SW 1271 (cell line): ENCODE measurements at places on chromosomes 11 and 22.

- no peak for DNase-seq
These were observed 7.7 kb downstream of the FZD4 start for GRCh38 chr11:86947541-86947940.

DNA sequence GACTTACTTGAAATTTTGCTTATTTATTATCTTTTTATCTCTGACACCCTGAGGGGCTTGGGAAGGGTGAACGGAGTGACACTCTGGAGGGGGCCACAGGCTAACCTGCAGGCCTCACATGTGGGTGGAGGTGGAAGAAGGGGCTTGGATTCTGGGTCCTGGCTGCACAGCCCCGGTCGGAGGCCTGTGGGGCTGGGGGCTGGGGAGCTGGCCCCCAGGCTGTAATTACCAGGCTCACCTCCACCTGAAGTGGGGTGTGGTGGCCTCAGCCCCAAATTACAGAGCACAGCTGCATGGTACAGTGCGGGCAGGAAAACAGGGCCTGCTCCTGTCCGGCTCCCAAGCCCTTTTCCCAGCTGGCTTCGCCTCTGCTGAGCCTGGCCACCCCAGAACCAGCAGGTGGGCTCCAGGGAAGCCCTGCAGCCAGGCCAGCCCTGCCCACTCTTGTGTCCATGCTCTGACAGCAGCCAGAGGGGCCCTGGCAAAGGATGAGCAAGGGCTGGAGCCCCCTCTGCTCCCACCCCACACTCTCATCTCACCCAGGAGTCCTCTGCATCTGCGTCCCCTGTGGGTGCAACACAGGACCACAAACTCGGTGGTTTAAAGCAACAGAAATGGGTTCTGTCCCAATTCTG lies 48.0 kb downstream of the IGF2 start:
- no peak for DNase-seq

GRCh38 chr22:49057910-49058309 lies 769.8 kb downstream of the BRD1 start:
- no peak for DNase-seq

- no peak for DNase-seq
These were observed 28.6 kb downstream of the PRCP start for GRCh38 chr11:82871646-82872045.

DNA sequence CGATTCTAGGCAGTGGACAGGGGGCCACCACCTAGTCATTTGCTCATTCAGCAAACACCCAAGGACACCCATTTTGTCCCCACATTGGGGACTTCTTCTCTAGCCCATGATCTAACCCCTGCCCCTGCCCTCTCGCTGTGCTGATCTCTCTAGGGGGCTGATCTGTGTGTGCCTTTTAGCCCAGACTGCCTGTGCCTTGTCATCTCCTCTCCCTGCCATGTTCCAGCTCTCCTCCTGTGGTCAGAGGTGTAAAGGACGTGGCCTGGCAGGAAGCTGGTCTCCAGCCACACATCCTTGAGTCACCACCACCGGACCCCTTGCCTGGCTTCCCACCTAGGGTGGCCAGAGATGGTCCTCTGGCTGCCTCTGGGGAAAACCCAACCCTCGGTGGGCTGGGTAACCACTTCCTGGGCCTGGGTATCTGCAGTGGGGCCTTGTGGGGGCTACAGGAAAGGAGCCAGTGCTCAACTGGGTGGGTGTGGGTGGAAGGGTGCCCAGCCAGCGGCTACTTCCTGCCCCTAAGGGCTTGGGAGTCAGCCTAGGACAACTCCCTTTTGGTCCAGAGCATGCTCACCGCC lies 1.3 kb downstream of the CTSW start:
- DNase-seq: no peak

GRCh38 chr11:62841361-62842170 lies 2.2 kb upstream of the WDR74 start:
- DNase-seq: peak; percentile 97

DNA sequence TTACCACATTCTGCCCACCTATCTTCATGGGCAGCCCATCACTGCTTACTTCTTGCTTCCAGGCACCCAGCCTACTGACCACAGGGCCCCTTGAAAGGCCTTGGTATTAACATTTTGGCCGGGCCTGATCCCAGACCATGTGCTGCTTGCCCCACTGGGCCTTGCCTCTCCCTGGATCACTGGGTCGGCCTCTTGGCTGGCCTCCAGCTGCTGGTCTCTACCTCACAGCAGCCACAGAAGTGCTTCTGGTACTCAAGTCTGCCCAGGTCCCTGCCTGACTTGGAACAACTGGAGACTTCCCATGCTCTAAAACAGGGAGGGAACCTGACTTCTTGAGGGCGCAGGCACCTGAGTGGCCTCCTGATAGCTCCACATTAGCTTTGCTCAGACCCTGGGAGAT lies 63.6 kb downstream of the THAP12 start:
- DNase-seq: no peak

DNA sequence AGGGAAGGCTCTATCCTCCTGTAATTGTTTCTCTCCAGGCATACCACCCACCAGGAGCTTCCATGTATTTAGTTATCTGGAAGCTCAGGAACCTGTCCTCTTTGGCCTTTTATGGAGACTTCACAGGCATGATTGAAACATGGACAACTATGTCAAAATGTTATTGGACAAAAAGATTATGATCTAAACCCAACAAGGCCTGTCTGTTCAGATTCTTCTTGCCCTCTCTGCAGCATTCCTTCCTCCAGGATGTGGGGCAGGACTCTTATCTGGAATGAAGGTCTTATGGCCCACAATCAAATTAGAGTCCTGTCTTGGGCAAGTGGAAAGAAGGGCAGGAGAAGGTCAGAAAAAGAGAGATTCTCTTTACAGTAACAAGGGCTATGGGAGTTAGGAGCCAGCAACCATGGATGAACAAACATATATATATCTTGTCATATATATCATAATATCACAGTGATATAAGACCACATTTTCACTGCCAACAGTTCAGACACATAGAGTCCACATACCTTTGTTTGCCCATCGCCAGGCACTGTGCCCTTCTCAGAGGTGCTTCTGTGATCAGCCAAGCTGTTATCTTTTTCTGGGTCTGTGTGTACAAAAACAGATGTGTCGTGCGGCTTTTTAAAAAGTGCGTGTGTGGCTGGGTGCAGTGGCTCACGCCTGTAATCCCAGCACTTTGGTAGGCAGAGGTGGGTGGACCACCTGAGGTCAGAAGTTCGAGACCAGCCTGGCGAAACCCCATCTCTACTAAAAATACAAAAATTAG lies 42.5 kb upstream of the SUSD2 start:
- DNase-seq: no peak

- no peak for DNase-seq
These were observed 86.2 kb downstream of the BDNF start for GRCh38 chr11:27614092-27614491.

DNA sequence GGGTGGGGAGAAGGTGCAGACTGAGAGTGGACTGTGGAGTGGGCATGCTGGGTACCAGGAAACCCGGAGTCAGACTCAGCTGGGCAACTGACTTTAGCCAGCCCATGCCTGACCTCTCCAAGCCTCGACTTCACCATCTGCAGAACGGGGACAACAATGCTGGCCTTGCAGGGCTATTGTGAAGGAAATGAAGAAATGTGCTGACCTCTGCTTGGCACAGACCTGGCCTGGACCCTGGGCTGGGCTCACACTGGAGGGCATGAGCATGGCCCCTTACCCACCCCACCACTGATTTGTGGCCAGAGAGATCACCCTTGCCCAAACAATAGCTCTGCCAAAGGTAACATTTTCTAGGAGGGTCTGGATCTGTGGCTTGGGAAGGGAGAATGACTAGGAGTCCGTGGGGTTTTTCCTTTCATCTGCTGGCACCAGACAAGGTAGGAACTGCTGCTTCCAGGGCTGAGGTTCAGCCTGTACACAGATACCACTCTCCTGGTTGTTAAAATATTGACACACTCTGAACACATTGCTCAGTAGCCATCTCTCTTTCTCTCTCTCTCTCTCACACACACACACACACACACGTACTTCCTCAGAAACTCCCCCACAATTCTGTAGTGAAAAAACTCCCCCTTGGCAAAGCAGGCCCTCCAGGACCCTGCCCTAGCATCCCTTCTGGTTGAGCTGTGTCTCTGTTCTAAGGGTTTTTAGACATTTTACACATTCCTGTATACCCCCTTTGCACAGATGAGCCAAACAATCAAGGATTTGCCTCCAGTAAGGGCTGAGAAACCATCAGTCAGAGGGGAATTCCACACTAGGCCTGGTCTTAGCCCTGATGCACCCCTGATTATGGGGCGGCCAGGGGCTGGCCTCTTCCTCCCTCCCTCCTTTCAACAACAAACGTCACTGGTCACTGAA lies 1.0 kb downstream of the MOGAT2 start:
- no peak for DNase-seq

DNA sequence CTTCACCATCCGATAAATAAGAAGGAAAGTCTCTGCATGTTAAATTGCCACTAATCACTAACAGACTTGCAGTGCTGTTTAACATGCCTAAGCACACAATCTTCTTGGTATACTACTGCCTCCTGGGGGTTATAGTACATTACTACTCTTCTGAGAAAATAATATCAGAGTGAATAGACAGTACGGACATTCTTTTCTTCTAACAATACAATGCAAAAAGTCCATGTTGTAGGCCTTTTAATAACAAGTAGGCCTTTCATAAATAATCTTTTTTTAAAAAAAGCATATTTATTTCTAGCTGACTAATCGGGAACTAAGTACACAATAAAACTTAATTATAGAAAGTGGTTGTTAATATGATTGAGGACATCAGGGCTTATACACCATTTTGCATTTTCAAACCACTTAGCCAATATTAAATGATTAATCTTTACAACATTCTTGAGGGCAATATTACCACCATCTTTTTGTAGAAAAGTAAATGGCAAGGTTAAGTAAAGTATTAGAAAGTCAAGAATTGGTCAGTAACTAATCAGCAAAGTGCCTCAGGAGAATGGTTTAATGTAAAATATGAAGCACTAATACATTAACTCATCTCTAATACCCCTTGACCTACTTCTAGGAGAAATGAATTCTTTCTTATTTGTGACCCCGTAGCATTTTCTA lies 84.7 kb downstream of the TTC28 start:
- DNase-seq: peak; percentile 42

GRCh38 chr22:35230839-35231584 lies 26.3 kb upstream of the HMGXB4 start:
- no peak for DNase-seq

DNA sequence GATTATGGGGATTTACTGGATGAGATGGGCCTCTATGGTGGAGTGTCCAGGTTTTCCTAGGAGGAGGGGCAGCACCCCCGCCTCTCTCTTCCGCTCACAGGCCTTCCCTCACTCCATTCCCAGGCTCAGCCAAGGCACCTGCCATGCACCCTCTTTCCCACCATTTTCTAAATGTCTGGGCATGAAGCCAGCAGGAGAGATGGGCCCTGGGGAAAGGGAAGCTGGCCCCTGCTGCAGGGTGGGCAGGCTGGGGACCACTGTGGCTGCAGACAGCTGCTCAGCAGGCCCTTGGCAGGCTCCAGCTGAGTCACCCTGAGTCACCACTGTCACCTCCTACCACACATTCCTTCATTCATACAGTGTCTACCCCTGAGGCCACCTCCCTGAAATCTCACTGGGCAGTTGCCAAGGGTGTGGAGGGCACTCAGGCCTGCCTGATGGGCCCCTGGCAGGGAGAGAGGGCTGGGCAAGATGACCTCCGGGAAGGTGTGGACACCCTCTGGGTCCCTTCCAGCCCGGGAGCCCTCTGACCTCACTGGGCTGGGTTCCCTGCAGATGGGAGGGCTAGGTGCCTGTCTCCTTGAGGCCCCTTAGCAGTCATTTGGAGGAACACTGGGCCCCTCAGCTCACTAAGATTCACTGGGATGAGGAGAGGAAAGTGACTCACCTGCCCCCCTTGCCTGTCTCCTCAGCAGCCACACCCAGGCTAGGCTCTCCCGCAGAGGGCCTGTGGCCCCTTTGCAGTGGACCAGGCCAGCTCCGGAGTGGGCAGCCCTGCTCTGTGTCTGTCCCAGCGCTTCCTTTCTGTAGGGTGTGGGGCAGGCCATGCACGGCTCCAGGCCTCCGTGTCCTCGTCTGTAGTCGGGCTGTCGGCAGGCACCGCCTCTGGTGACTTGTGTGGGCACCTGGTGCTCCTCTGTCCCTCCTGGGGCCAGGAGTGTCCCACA lies 7.8 kb downstream of the MYEOV start:
- peak; percentile 99 for DNase-seq
